ENCODE measurements at places on chromosomes 5 and 9.

DNA sequence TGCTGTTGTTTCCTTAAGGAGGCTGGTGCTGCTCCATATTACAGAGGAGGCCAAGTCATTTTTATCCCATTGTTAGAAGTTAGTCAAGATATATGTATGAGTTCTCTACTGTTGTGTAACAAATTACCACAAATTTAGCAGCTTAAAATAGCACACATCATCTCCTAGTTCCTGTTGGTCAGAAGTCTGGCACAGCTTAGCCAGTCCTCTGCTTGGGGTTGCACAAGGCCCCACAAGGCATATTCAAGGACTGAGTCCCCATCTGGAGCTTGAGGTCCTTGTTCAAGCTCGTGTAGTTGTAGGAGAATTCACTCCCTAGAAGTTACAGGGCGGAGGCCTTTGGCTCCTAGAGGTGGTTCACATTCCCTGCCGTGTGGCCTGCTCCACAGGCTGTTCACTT lies 14.7 kb downstream of the MTAP start:
- no peak for DNase-seq

GRCh38 chr5:154446195-154447088 lies 645 bp downstream of the SAP30L start:
- no peak for DNase-seq

DNA sequence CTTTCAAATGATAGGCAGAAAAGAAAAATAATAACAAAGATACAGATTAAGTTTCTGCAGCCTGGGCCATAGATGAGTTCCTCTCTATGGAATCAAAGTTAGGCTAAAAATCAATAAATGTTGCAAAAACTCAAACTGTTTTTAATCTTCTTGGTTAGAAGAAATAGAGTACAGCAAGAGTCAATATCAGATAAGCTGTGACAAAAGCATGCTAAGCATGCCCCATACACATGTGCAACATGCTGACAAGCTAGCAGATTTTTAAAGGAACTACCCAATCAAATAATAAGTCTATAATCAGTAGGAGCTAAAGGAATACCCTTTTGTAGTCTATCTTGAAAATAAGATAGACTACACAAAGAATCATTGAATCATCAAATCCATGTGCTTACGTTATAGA lies 6.7 kb downstream of the ERP44 start:
- DNase-seq, result no peak

DNA sequence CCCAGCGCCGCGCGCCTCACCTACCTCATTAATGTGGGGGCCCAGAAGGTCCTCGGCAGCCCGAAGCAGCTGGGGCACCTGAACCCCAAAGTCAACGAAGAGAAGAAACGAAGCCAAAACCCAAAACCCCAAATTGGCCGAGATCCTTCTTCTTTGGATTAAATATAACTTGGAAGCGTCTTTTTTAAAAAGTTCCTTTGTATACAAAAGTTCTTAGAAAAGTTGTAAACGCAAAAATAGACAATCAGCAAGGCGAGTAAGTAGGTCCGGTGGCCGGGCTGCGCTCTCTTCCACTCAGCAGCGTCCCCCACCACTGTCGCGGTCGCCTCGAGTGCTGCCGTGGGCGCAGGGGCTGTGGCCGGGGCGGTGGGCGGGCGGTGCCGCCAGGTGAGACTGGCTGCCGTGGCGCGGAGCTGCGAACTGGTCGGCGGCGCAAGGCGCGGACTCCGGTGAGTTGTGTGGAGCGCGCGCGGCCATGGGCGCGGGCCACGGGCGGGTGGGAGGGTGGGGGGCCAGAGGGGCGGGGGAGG lies 360 bp downstream of the KLF4 start:
- DNase-seq, result no peak

- DNase-seq, result no peak
These were observed 260.7 kb upstream of the KCNN2 start for GRCh38 chr5:114101153-114101552.

DNA sequence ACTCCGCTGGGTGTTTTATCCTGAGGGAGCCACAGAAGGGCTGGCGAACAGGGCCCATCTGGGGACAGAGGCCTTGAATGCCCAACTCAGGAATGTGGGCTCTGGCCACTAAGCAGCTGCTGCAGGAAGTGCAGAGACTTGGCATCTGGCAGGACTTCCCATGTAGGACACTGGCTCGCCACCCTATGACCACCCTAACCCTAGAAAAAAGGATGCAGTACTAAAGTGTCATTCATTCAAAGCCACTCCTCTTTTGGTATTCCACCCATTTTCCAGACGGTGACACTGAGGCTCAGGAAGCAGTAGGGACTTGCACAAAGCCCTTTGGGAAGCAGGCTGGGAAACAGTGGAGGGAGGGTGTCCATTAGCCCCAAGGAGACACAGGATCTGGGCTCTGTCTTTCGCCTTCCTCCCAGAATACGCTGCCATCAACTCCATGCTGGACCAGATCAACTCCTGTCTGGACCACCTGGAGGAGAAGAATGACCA lies 3.0 kb downstream of the BBLN start:
- no peak for DNase-seq

GRCh38 chr5:74257645-74258313 lies 382.7 kb downstream of the ENC1 start:
- no peak for DNase-seq

DNA sequence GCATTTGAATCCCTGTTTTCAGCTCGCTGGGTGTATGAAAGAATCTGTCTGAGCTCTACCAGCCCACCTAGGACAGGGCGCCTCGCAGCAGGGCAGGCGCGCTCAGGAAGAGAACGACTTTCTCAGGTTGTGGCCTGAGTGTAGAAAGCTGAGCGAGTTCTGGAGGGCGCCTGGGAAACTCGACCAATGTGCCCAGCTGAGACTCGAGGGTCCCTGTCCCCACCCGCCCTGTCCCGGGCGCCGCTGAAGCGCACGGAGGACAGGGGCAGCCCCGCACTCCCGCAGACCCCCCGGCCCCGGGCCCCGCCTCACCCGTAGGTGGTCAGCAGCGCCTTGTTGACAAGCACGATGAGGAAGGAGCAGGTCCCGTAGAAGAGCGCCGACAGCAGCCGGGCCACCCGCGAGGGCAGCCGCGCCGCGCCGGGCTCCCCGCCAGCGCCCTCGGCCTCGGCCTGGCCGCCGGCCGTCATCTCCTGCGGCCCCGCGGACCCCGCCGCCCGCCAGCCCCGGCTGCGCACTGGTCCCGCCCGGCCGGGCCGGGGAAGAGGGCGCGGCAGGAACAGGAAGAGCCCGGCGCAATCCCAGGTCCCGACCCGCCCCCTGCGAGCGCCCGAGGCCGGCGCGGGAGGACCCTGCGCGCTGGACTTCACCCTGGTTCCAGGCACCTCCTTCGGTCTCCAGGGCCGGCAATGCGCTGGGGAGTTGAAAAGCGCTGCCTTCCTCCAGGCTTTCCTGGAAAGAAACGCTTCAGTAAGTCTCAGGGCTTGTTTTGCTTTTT lies at the start of gene SLC35D2:
Gene SLC35D2 (minus strand): TSS at position 547 of the 778 bp plus-strand sequence. CDS start 77 bp downstream, at position 470.
- no peak for DNase-seq

DNA sequence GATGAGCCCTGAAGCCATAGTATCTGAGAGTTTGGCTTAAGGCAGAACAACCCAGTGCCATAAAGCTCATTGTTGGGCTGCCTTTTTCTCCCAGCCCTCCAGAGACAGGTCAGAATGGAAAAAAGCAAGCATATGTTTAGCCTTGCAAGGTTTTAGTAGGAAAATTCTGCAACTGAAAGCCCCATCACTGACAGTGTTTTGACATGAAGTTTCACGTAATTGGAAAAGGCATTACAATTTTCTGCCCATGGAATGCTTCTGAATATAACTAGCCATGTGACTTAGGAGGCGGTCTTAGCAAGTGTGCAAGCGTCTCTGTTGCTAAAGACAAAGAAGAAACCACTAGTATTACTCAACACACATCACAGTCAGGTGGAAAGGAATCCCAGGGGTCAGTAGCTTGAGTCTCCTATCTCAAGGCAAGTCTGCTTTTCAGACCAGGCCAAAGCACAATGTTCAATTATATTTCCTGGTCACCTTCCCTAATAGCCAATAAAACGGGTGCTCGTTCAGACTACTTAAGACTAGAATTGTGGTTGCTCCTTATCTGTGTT lies 117.6 kb downstream of the CARTPT start:
- no peak for DNase-seq

- DNase-seq, result no peak
These were observed 46.0 kb downstream of the SHB start for GRCh38 chr9:38022995-38023394.

DNA sequence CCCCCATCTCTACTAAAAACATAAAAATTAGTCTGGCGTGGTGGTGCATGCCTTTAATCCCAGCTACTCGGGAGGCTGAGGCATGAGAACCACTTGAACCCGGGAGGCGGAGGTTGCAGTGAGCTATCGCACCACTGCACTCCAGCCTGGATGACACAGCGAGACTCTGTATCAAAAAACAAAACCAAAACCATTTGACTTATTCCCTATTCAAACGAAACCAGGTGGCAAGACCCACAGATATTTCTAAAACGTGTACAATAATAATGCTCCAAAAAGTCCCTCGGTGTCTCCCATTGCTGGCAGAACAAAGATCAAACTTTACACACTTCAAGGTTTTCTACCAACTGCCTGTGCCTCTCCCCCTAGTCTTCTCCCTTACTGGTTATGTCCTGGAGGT lies 29.8 kb downstream of the HMGCR start:
- no peak for DNase-seq

- DNase-seq, result no peak
These were observed 86.9 kb downstream of the RAPGEF6 start for GRCh38 chr5:131548176-131548575.

- DNase-seq, result no peak
These were observed 343.6 kb downstream of the CSNK1G3 start for GRCh38 chr5:123855609-123856008.

GRCh38 chr5:180235846-180236245 lies 26.8 kb upstream of the RASGEF1C start:
- DNase-seq, result no peak

GRCh38 chr5:13934921-13935320 lies 9.6 kb downstream of the DNAH5 start:
- DNase-seq, result no peak

GRCh38 chr5:58149345-58149744 lies 310.5 kb downstream of the PLK2 start:
- DNase-seq, result no peak

DNA sequence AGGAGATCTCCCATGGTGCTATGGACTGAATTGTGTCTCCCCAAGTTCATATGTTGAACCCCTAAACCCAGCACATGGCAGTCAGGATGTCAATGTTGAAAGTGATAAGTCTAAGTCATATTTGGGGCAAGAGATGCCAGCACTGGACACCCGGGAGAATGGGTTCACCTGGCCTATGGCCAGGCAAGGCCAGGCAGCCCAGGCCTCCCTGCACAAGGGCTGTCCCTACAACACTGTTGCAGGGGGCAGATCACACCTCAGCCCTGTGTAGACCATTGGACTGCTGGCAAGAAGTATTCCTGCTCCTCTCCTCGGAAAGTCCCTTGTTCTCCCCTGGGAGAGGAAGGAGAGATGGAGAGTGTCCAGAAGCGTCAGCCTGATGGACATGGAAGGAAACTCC lies 240.5 kb downstream of the GADD45G start:
- DNase-seq, result no peak

- DNase-seq, result no peak
These were observed 111.1 kb downstream of the RGS3 start for GRCh38 chr9:113574441-113575262.

DNA sequence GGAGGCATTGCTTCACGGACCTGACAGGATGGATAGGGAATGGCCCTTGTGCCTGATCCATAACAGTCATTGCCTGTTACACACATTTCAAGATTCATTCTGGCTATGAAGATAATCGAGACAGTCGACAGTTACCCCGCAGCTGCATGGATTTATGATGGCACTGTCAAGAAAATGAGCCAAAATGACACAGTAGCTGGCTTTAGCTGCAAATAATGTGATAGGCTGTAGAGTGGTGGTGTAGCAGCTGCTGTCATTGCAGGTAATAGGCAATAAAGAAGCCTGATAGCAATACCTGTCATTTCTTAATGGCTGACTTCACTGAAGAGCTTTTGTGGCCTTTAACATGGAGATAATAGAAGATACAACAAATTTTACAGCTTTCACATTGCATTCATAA lies 1085.2 kb upstream of the ARRDC3 start:
- DNase-seq, result no peak

DNA sequence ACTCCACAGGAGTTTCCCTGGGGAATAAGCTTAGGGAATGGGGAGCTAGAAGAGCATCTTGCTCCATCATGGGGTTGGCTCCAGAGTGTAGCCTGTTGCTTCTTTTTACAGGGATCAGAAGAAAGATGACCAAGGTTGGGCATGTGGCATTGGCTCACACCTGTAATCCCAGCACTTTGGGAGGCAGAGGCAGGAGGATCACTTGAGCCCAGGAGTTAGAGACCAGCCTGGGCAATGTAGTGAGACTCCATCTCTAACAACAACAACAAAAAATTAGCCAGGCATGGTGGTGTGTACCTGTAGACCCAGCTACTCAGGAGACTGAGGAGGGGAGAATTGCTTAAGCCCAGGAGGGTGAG lies 18.4 kb downstream of the NUDT2 start:
- no peak for DNase-seq

DNA sequence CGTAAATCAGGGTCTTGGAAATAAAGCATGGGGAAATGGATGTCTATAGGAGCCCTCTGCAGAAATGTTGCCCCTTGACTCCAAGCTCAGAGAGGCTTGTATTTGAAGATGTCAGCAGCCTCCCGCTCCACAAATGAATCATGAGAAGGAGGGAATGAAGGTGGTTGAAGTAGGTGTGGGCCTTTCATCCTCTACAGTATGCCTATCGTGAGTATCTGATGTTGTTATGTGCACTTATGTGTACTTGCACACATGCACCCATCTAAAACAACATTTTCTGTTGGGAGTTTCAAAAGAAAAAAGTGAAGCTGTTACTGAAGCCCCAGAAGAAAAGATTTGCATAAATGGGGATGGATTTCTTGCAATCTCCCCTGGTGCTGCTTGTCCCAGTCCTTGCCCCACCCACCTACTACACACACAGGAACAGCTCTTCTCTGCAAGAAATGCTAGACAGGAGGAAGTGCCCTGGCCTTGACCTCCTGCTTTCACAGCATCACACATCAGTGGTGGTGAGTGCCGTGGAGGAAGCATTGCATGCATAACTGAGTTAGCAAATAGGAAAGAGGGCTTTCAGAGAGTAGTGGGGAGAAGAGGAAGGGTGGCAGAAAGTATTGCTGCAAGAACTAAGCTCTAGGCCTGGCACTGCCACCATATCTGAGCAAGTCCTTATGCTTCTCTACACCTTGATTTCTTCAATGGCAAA lies 156.1 kb downstream of the SNX18 start:
- no peak for DNase-seq

DNA sequence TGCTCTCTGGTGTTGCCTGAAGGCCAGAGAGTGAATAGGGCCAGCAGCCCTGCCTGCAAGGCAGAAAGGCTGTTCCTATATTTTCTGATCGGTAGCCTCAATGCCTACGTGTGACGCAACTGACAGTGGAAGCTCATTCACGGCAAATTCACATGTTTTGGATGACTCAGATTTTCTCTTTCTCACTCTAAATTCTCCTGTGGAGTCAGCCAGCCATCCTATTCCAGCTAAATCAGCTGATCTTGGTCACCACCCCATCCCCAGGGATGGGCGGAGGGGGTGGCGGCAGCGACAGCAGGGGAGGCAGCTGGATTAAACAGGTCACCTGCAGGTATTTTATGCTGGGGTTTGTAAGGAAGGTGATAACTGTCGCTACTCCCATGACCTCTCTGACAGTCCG lies 52.3 kb downstream of the ZNF510 start:
- no peak for DNase-seq

All from stimulated activated CD4-positive, alpha-beta T cell treated with anti-CD3 and anti-CD28 coated beads, Interleukin-12 subunit alpha, Interleukin-12 subunit beta, amount 100 ng/mL, for 24 hours (primary cell).